ENCODE measurements at places on chromosomes 2 and 18. TPM values are rescaled to one million over a fixed set of nuclear protein-coding genes. Genes with fewer than 3 reads are reported as not detected.

GULP1 gene
- 0.73 TPM for polyA plus RNA-seq

- no peak for DNase-seq
Measured at GRCh38 chr2:187329586-187329985, 118.5 kb downstream of the CALCRL start.

GRCh38 chr2:240620149-240620731 lies 5.0 kb upstream of the GPR35 start:
- DNase-seq: no peak

DNA sequence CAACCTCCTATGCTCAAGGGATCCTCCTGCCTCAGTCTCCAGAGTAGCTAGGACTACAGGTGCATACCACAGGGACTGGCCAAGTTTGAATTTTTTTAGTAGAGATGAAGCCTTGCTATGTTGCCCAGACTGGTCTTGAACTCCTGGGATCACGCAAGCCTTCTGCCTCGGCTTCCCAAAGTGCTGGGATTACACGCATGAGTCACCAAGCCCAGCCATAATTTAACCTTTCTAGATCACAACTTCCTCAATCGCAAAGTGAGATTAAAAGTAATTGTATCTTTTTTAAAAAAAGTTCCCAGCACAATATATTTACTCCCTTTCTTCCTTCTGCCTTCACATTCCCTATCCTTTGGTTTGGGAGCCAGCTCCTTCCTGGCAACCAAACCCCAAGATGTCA lies 5.8 kb upstream of the PPP1CB start:
- DNase-seq: no peak

DNA sequence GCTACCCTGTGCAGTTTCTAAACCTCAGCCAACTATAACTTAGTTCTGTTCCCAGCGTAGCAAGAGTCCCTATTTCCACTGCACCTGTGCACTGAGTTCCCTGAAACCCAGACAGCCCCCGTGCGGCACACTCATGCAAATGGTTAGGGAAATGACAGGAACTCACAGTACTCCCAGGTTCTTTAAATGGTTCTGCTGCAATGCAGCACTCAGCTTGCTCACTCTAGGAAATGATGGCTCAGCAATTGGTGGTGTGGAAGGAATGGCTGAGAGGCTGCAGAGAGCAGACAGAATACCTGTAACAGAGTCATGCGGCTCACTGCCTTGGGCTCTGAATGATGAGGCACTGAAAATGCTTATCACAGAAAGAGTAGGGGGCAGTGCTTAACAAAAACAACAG lies 143.0 kb downstream of the RAD51AP2 start:
- DNase-seq: no peak

KCNE4 gene
- polyA plus RNA-seq: 3.6 TPM

- DNase-seq: no peak
Measured at GRCh38 chr2:31176742-31177141, 38.5 kb upstream of the GALNT14 start.

Data from brain (organoid and tissue), 16 donors.